Left ventricle myocardium superior (tissue), 1 donor: ENCODE measurements at places on chromosomes 3 and 15. TPM values are rescaled to one million over a fixed set of nuclear protein-coding genes. Genes with fewer than 3 reads are reported as not detected.

The PEAK1 gene
- total RNA-seq: 67.4 TPM

The MEX3B gene
- total RNA-seq: 3.6 TPM

The GABRR3 gene
- not detected for total RNA-seq

The ATP2B2 gene
- not detected for total RNA-seq

The GAP43 gene
- total RNA-seq: 0.25 TPM

The EPHA6 gene
- total RNA-seq: 0.52 TPM

The CPEB1 gene
- 0.72 TPM for total RNA-seq

The RRP9 gene
- 8.2 TPM for total RNA-seq

The IGF1R gene
- 33.3 TPM for total RNA-seq

The LRRK1 gene
- 2.3 TPM for total RNA-seq

DNA sequence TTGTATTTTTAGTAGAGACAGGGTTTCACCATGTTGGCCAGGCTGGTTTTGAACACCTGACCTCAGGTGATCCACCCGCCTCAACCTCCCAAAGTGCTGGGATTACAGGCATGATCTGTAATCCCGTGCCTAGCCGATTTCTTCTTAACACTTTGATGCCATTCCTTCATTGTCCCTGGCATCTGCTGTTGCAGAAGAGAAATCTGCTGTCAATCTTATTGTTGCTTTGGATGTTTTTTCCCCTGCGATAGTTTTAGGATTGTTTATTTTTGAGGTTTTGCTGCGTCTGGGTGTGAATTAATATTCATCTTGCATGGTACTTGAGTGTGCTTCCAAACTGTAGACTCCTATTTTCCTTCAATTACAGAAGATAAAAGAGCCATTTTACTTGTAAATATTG, 99.4 kb upstream of the ADAMTSL3 start:
- no peak for DNase-seq

GRCh38 chr3:174303907-174304560, 555.1 kb upstream of the NAALADL2 start:
- DNase-seq: no peak

GRCh38 chr3:139187154-139187553, 142.5 kb upstream of the PRR23C start:
- DNase-seq: no peak

DNA sequence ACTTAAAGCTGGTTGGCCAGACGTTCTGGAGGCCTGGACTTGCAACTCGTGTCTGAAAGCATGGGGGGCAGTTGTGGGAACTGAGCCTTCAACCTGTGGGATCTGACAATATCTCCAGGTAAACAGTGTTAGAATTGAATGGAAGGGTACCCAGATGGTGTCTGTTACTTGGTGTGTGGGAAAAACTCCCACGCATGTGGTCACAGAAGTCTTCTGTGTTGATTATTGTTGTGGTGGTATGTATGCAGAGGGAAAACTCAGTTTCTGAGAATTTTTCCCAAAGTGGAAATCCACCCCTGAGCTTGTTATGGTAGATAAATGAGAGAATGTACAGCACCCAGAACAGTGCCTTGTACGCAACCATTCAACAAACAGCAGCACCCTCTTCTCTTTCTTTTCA, 238.1 kb upstream of the ICE2 start:
- no peak for DNase-seq

DNA sequence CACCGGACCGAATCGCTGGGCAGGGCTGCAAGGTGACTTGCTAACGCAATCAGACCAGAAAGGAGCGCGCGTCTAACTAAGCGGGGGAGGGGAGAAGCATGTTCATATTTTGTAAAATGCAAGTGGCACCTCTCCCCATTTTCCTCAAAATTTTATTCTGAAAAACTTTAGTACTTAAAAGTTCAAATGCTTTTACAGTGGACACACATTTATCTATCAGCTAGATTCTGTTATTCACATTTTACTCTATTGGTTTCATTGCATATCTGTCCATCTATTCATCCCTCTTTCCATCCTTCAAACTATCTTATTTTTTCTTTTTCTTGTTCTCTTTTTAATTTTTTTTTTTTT, 46.1 kb upstream of the KLHL25 start:
- DNase-seq: no peak

DNA sequence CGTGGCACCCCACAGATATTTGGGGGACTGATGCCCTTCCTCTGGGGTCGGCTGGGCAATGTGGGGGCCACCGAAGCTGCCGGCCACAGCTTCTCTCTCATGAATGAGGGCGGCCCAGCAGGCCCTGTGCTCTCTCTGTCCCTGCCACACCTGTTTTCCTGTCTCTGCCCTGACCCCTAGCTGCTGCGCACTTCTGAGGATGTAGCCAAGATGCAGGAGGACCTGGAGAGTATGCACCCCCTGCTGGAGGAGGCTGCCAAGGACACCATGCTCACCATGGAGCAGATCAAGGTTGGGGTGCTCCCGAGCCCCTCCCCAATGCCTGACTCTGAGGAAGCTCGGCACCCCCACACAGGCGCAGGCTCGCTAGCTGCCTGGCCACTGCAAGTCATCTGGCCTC, 59.7 kb downstream of the SEMA3G start:
- DNase-seq: no peak

DNA sequence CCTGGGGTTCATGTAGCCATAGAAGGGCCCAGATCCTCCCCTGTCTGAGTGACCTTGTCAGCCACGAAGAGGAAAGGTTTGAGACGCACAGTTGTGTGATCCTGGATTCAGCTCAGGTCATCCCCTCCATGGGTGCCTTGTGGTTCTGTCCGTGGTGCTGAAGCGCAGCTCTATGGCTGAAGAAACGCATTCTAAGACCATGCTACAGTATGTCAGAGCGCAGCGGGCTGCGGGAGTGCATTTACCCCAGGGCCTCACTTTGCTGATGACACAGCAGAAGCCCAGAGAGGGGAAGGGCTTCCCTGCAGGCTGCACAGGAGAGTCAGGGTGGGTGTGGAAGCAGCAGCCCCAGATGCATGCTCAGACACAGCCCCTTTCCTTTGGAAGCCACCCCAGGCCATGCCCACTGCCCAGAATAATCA, 68.8 kb upstream of the IQSEC1 start:
- peak; percentile 53 for DNase-seq

- no peak for DNase-seq
Observed at GRCh38 chr3:175704366-175705055, 845.4 kb downstream of the NAALADL2 start.

- no peak for DNase-seq
Observed at GRCh38 chr3:33394403-33395054, 45.7 kb downstream of the UBP1 start.

GRCh38 chr3:174016186-174016585, 618.6 kb downstream of the NLGN1 start:
- DNase-seq: no peak

DNA sequence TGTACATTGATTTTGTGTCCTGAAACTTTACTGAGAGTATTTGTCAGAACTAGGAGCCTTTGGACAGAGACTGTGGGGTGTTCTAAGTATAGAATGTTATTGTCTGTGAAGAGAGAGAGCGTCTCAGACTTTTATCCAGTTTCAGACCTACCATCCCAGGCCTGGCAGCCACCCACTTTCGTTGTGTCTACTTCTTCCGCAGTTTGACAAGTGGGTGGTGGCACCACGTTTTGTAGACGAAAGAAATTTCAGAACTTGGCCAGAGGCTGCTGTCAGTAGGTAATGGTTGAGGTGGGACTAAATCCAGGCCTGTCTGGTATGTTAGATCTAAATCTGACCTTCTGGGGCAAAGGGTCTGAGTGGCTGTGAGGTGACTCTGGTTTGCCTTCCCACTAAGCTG, 13.4 kb upstream of the TRAK1 start:
- DNase-seq: peak; percentile 67

GRCh38 chr15:85542895-85543331, 162.5 kb downstream of the AKAP13 start:
- no peak for DNase-seq

DNA sequence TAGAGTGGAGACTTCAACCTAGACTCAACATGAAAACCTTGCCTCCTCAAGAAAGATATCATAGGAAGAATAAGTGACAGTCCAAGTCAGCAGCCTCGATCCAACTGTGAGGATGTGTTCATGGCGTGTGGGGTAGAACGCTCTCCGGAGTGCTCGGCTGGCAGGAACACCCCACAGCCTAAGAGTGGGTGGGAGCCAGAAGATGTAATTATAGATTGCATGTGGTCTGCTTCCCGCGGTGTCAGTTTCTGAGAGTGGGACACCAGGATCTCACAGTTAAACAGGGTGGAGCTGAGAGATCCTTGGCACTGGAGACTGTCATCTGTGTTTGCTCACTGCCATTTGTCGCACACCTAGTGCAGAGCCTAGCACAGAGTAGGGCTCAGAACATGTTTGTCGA, 158.0 kb downstream of the CTNNB1 start:
- DNase-seq: no peak

- DNase-seq: no peak
Observed at GRCh38 chr3:101133652-101134051, 140.4 kb upstream of the ABI3BP start.

- DNase-seq: no peak
Observed at GRCh38 chr15:32899126-32899596, 181.4 kb downstream of the GREM1 start.

GRCh38 chr3:126481808-126482502, 6.3 kb upstream of the ZXDC start:
- peak; percentile 58 for DNase-seq

DNA sequence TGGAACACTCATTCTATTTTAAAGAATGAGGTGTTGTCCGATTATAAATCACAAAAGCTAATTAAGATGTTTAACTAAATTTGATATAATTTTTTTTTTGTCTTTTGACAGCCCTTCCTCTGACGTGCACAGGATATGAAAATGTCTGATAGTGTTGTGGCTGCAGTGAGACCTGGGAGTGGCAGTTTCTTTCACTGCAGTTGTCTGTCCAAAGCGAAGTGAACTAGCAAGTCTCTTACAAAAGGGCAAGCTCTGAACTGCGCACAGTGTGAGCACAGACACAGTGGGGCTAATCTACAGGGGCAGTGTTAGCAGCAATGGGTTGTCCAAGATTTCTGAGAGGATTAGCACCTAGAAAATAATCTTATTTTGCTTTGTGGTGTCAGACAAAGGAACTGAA, 29.1 kb upstream of the MYRIP start:
- DNase-seq: no peak

- no peak for DNase-seq
Observed at GRCh38 chr3:121155028-121155427, 247.0 kb downstream of the STXBP5L start.

DNA sequence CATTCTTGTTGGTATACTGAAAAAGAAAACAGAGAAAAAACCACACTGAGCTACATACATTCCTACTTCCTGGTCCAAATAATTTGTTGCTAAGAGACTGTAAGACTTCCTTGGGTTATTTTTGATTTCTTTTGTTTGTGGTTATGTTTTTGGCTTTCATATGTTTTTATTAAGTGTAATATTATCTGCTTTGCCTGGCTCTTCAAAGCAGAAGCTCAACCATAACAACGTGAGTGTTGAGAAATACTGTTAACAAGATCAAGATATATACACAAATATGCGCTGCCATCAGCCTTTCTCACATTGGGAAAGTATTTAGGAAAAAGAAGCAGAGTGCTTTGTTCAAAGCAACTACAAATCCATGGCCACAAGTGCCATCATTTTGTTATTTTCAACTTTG, 556.2 kb upstream of the CBLB start:
- DNase-seq: no peak

DNA sequence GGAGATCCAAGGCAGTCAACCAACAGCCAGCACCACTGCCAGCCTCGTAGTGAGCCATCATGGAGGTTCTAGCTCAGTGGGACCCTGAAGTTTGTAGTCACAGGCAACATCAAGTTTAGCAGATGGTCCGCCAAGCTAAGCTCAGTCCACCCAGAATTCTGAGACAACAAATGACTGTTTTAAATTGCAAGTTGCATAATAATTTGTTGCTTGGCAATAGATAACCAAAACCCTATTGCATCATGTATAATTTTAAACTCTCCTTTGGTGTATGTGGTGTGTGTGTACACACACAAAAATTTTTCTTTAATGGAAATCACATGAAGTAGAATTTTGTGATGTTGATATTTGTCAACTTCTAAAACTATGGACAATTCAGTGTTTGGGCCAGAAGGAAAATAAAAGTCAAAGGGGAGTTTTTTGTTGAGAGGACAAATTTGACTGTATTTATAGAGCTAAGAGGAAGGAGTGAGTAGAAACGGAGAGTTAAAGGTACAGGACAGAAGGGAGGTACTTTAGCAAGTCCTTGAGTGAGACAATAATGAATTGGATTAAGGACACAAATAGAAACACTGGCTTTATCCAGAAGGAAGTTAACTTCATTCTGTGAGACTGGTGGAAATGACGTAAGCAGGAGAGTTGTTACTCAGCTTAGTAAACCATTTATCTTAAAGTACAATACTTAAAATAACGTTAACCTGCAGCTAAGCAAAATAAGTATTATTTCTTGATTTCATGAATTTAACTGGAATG, 83.6 kb downstream of the NCEH1 start:
- DNase-seq: no peak

GRCh38 chr3:62233065-62233464, 140.3 kb downstream of the FEZF2 start:
- no peak for DNase-seq

GRCh38 chr3:38454178-38454883, 641 bp downstream of the ACVR2B start:
- DNase-seq: peak; percentile 67

GRCh38 chr3:31180274-31180673, 285.8 kb upstream of the GADL1 start:
- DNase-seq: no peak

DNA sequence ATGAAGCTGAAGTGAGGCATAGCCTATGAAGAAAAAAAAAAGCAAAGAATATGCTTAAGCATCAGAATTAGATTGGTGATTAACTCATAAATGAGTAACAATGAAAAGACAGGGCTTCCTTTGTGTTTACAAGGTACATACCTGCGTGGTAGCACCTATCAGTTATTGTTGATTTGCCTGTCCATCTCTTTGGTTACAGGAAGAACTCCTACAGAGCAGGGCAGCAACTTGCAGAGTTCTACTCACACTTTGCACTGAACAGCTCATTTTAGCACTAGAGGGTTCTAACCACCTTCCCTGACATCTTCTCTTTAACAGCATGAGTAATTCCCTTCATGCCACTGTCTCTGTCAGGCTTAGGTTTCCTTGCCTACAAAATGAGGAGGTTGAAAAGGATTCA, 166.0 kb downstream of the DPH6 start:
- no peak for DNase-seq

GRCh38 chr15:101210466-101210865, 41.4 kb downstream of the CHSY1 start:
- no peak for DNase-seq

- no peak for DNase-seq
Observed at GRCh38 chr3:38773528-38773927, 42.5 kb downstream of the SCN10A start.

DNA sequence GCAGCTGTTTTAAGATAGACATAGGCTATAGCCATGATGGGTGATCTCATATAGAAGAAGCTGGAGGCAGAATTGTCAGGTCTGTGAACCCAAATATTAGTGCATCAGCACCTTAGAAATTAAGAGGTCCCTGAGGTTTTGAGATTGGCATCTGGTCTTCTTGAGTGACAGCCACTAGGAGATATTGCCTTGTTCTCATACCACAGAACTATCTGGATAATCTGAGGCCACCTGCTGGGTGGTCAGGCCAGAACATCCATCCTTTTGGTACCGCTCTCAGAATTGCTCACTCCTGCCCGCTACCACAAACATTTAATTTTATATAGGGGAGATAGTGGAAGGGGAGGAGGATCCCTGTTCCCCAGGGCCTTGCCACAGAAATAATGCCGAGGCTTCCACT, 210.6 kb upstream of the ZPLD1 start:
- DNase-seq: no peak
